ENCODE measurements at places on chromosomes 12 and 14.

DNA sequence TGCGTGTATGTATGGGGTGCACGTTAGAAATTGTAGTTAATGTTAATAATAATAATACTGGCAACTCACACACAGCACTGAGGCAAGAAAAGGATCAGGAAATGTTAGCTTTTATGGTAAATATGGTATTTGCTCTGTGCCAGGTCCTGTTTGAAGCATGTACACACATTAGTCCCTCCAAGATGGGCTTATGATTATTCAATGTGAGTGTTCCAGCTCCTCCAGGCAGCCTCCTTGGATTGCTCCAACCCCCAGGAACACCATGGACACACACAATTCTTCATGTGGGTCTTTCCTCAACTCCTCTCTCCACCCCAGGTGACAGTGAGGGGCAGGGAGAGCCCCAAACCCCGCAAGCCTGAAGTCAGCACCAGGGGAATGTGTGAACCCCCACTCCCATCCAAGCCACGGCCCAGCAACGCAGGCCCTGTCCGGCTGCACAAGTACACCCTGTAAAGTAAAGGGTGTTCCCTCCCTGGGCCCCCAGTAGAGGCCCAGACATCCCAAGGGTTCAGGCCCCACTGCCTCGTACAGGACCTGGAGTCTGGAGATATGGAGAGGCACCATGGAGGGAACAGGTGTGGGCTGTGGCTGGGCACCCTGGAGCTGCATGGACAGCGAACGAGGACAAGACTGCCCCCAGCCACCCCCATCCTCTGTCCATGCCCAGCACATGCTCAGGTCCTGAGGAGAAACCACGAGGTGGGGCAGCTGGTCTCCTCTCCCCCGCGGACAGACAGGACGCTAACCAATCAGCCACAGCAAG lies 41.3 kb downstream of the NCOR2 start:
- no peak for DNase-seq

DNA sequence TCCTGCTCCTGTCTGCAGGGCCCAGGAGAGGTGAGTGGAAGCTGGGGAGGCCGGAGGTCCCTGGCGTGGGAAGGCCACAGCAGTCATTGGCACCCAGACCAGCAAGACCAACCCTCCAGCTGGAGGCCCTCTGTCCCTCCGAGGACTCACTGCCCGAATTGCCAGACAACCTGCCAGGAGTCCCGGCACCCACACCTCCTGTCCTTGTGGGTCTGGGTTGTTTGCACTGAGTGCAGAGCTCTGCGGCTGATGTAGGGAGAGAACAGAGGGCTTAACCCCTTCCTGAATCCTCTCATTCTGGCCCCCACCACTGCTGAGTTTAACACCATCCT lies 204.9 kb downstream of the KIF26A start:
- DNase-seq = no peak

- DNase-seq = no peak
These were observed 34.7 kb downstream of the KICS2 start for GRCh38 chr12:64187370-64187769.

- no peak for DNase-seq
These were observed 157.4 kb downstream of the PTCSC3 start for GRCh38 chr14:36019126-36019525.

GRCh38 chr14:103803661-103804060 lies 43.7 kb downstream of the PPP1R13B start:
- no peak for DNase-seq

Data from HS-27A (cell line).